ENCODE measurements at places on chromosomes 11 and 22.

DNA sequence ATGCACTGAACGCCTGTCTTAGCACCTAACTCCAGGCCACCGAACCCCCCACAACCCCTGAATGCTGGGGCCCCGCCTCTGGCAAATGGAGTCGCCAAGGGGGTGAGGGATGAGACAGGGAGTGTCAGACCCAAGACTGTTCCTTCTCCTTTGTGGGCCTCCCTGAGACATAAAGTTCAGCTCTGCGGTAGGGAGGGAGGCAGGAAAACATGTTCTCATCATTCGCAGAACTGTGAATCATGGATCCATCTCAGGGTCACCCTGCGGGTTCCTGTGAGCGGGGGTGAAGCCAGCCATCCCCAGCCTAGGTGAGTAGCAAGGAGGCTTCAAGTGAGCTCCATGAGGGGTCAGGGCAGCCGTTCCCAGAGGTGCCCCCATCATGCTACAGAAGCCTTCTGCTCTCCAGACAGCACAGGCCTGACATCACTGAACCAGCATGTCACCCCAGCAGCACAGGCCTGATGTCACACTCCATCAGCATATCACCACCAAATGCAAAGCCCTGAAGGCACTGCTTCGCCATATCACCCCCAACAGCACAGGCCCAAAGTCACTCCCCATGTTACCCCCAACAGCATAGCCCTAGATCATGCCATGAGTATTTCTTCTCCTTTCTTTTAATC lies 27.2 kb downstream of the TMPRSS6 start:
- no peak for DNase-seq

GRCh38 chr11:85307366-85307765 lies 319.8 kb downstream of the DLG2 start:
- no peak for DNase-seq

GRCh38 chr11:71381781-71382505 lies 66.2 kb downstream of the DHCR7 start:
- no peak for DNase-seq

DNA sequence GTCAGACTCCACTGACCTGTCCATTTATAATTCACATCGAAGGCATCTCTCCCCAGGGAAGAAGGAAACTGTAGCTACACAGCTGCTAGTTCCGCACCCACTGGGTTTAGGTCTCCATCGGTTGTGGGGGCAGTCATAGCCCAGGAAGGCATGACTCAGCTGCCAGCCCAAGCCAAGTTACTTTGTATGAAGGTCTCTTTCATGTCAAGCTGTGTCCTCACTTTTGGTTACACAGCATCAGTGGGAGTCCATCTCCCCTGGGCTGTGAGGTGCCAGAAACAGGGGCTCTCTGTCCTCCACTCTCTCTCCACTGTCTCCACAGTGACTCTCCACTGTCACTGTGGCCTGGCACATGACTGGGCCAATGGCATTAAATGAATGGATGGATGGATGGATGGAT lies 585.2 kb downstream of the BRD1 start:
- no peak for DNase-seq

DNA sequence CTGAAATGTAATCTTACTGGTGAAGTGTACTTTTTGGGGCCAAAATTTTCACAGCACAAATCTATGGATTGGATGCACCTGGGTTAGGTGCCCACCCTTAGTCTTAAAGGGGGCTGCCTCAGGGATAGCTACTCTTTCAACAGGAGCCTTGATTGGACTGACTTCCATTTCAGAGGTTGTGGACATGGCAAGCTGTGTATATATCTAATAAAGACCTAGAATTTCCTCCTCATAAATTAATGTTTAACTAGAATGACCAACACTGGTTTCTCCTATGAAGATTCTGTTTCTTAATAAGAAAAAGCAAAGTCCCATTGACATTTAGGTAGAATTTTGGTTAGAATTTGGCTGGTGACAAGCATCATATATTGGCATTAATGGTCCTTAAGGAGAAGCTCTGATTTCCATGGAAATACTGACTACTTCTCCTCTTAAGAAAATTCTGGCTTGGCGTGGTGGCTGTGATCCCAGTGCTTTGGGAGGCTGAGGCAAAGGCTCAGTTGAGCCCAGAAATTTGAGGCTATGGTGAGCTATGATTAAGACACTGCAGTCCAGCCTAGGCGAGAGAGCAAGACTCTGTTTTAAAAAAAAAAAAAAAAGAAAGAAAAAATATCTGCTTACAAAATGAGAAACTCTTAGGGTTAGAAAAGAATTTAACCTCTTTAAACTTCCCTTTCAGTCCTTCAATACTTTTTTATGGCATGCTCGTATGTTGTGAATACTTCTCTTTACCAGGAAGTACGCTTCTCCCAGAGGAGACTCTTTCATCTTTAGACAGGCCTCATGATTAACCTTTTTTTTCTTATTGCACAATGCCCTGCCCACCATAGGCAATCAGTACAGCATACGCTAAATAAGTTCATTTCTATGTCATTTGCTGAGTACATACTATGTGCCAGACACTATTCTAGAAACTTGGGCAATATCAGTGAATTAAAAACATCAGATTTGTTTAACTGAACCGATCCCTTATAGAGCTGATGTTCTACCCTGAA lies 77.2 kb downstream of the PRR5L start:
- no peak for DNase-seq

DNA sequence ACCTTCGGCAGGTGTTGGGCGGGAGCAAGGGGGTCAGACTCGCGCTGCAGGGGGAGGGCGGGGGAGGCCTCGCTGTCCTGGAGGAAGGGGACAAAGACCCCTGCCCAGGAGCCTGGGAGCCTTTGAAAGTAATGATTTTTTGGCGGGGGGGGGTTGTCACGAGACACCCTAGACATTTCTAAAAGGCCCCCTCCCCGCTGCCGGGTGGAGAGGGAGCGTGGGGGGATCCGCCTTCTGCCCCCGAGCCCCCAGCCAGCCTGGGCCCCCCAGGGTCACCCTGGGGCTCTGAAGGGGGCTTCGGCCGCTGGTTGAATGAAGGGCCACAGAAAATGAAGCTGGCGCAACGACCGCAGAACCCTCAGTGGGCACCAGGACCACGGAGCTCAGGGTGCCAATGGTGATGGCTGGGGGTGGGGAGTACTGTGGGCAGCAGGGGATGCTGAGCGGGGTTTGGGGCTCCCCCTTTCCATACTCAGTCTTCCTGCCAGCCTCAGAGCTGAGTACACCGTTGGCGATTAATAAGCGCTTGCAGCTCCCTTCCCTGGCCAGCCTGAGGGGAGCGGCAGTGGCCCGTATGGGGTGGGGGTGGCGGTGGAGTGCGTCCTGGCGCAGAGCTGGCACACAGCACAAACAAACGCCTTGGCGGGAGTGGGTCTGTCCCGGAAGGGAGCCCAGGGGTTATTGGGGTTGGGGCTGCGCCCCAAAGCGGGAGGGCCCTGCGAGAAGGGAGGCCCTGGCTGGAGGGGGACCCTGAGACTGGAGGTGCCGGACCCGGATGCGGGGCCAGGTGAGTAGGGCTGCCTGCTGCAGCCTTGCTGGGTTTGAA lies 1.2 kb upstream of the DUSP8 start:
- DNase-seq, result no peak

DNA sequence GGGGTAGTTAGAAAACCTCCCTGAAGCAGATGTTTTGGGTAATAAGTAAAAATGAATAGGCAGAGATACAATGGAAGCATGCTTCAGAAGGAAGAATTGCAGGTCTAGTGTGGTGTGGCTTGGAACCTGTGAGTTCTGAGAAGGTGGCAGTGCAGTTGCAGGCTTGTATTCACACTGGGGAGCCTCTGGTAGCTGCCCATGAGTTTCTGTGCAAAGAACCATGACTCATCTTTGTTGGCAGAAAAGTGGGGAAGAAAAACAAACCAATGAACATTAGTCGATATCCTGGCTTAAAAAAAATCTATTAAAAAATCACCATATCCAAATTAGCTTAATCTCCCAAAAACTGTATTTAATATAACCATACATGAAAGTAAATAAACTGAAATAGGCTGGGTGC lies 232.6 kb downstream of the FAT3 start:
- no peak for DNase-seq

GRCh38 chr11:105719073-105719822 lies 109.4 kb downstream of the GRIA4 start:
- no peak for DNase-seq

DNA sequence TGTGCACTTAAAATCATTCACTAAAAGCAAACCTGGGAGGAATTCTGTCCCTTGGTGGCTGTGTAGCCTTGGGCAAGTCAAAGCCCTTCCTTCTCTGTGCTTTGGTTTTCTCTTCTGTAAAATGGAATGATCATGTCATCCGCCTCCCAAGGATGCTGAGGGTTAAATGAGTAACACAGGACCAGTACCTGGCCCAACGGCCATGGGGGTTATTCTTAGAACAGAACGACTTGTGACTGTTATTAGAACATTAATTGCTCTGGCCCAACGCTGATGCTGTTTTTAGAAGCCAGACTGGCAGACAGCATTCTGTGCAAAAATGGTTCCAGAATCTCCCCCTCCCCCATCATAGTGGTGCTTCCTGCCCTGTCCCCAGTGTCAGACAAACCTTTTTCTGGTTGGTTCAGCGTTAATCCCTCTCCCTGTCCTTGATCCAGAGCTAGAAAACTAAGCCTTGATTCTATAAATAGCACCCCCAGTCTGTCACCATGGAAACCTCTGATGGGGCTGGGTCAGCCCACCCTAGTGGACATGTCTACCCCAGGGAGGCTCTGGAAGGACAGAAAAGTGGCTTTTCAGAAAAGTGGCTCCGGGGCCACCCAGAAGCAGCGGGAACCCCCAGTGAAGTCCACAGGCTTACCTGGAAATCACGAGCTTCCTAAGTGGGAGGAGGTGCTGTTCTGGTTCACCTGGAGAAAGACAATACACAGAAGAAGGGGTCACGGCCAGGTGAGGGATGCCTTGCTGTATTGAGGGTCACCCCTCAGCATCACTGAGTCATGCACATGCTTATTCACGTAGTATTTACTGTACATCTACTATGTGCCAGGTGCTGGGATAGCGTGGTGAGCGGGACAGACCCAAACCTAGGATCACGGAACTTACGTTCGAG lies 15.5 kb upstream of the TFIP11 start:
- DNase-seq, result no peak

DNA sequence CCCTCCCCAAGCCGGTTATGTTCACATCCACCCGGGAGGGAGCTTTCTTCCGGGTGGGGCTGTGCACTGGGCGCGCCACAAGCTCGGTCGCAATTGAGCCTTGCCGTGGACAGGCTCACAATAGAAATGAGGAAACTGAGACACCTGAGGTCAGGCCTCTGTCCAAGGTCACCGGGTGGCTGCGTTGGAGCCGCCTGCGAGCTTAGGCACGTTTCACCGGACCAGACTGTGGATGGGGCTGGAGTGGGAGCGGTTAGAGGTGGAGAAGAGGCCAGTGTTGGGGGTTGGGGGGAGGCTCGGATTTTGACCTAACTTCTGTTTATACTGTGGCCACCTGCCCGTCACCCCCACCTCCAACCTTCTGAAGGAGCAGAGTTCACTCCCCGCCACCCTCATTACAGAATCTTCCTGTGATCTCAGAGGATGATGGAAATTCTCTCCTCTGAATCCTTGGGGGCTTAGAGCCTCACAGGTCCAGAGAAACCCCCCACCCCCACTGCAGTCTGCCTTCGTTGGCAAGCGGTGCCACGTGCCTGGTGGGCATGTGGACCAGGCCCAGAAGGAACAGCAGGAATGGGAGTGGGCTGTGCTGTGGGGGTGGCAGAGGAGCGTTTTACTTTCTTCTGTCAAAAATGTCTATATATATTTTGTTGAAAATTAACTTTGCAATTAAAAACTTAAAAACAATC lies 631 bp upstream of the NPTXR start:
- no peak for DNase-seq

- no peak for DNase-seq
Measured at GRCh38 chr11:112693781-112694180, 267.4 kb upstream of the NCAM1 start.

DNA sequence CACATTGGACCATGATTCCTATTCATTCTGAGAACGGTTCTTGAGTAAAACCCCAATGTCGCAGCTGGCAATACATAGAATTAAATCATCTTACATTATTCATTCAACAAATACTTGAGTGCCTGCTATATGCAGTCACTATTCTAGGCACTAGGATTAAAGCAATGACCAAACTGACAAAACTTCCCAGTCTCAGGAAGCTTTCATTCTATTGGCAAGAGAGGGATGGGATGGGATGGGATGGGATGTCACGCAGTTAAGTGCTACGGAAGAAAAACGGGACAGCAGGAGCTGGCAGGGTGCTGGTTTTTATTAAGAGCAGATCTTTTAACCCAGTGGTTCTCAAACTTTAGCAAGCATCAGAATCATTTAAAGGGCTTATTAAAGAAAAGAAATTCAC lies 2.9 kb downstream of the PAK1 start:
- DNase-seq, result no peak

- no peak for DNase-seq
Measured at GRCh38 chr22:22386602-22387385, 121.7 kb downstream of the ZNF280B start.

- no peak for DNase-seq
Measured at GRCh38 chr22:19070397-19071169, 51.6 kb downstream of the DGCR2 start.

GRCh38 chr11:126450198-126450597 lies 94.7 kb downstream of the ST3GAL4 start:
- no peak for DNase-seq

DNA sequence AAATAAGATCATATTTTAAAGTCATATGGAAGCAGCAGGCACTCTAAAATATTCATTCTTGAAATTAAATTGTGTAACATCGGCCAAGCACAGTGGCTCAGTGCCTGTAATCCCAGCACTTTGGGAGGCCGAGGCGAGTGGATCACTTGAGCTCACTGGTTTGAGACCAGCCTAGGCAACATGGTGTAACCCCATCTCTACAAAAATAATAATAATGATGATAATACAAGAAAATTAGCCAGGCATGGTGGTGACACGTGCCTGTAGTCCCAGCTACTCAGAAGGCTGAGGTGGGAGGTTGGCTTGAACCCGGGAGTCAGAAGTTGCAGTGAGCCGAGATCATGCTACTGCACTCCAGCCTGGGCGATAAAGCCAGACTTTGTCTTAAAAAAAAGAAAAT lies 77.4 kb downstream of the TRIM29 start:
- DNase-seq, result no peak

DNA sequence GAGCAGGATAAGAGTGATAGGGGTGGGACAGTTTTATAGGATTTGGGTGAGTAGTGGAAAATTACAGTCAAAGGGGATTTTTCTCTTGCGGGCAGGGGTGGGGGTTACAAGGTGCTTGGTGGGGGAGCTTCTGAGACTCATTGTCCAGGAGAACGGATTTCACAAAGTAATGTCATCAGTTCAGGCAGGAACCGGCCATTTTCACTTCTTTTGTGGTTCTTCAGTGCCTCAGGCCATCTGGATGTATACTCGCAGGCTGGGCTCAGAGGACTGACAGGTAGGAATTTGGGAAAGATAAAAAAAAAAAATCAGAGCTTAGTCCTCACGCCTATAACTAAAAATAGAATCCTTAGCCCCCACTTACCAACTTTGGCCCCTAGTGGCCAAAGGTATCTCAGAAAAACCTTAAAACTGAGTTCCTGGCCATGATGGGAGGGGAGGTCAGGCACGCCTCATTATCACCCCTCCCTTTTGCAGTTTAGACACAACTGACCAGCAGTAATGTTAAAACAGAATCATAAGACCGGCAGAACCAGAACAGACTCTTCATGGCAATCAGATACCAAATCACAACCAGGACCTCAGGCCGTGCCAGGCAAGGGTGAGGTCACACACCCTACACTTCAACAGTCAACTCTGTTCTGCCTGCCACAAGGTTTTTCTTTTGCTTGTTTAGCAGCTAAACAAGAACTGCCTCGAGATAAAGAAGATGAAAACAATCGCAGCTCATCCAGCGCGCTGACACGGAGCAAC lies 8.9 kb upstream of the APOBEC3G start:
- DNase-seq, result no peak

All from cortex of kidney (tissue), 1 donor.